ENCODE measurements at places on chromosomes 3 and 15. TPM values are rescaled to one million over a fixed set of nuclear protein-coding genes. Genes with fewer than 3 reads are reported as not detected.

RETNLB gene
- total RNA-seq = not detected

SI gene
- not detected for total RNA-seq

FMN1 gene
- total RNA-seq = 1.2 TPM

MYL3 gene
- total RNA-seq = 2.8 TPM

C2CD4A gene
- total RNA-seq = not detected

TTC21A gene
- total RNA-seq = 5.7 TPM

CDC25A gene
- total RNA-seq = 40.9 TPM

GPR15 gene
- total RNA-seq = not detected

SYNM gene
- 4.5 TPM for total RNA-seq

PROS1 gene
- total RNA-seq = 6.9 TPM

TMEM212 gene
- not detected for total RNA-seq

CSPG5 gene
- 3.1 TPM for total RNA-seq

C3orf85 gene
- not detected for total RNA-seq

MUC20 gene
- not detected for total RNA-seq

TM4SF18 gene
- 0.62 TPM for total RNA-seq

OGG1 gene
- total RNA-seq = 34.0 TPM

- no peaks in the 10 kb centered on the region for H3K36me3 ChIP-seq
- peaks cover 4% of the 10 kb centered on the region for H3K4me1 ChIP-seq
- H3K4me3 ChIP-seq = no peak overlapping the region
- no peaks in the 10 kb centered on the region for H3K27me3 ChIP-seq
- no peak overlapping the region for H3K27ac ChIP-seq
- no peak for DNase-seq
Measured at GRCh38 chr3:31831591-31831990, 149.5 kb downstream of the OSBPL10 start.

- no peak overlapping the region for H3K27ac ChIP-seq
- no peaks in the 10 kb centered on the region for H3K27me3 ChIP-seq
- H3K4me3 ChIP-seq = no peak overlapping the region
Measured at GRCh38 chr15:36066757-36067156, 512.7 kb upstream of the CDIN1 start.

DNA sequence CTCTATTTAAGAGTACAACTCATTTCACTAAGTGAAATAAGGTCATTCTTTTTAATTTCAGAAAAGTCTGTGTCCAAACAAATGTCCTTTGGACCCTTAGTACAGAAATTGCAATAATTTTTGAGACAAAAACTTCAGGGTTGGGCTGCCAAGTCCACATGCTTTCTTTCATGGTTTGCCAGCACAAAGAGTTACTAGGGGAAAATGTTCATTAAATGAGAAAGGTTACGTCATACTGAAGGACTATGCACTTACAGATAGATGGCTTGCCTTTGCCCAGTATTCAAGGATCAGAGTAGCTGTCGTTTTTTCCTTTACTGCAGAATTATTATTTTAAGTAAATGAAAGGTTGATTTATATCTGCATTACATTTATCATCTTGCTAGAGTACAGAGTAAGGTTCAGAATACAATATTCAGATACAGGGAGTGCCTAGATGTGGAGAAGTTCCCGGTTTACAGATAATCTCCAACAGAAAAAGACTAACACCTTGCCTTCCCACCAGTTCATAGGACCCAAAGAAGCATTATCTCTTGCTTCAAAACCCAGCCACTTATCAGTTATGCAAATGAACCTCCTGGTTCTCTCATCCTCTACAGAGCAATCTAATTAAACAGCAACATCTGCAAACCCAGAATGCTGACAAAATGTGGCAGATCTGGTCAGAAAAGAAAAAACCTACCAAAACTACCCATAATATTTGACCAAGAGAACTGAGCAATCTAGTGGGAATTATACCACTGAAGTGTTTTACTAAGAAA lies 179.3 kb downstream of the FRMD5 start:
- H3K27me3 ChIP-seq = no peaks in the 10 kb centered on the region
- H3K4me1 ChIP-seq = no peaks in the 10 kb centered on the region
- H3K4me3 ChIP-seq = no peak overlapping the region
- no peak for DNase-seq
- no peak overlapping the region for H3K27ac ChIP-seq

- DNase-seq = no peak
- no peak overlapping the region for H3K4me3 ChIP-seq
- no peaks in the 10 kb centered on the region for H3K27me3 ChIP-seq
- no peak overlapping the region for H3K27ac ChIP-seq
- peaks cover 30% of the 10 kb centered on the region for H3K36me3 ChIP-seq
Measured at GRCh38 chr3:46999516-47000197, 20.2 kb downstream of the NBEAL2 start.

GRCh38 chr3:17160597-17160996 lies 275.8 kb downstream of the PLCL2 start:
- DNase-seq = no peak
- H3K4me1 ChIP-seq = no peaks in the 10 kb centered on the region
- H3K27ac ChIP-seq = no peak overlapping the region
- no peaks in the 10 kb centered on the region for H3K27me3 ChIP-seq
- H3K36me3 ChIP-seq = no peaks in the 10 kb centered on the region

- no peaks in the 10 kb centered on the region for H3K36me3 ChIP-seq
- no peak overlapping the region for H3K27ac ChIP-seq
- H3K27me3 ChIP-seq = no peaks in the 10 kb centered on the region
- H3K4me1 ChIP-seq = no peaks in the 10 kb centered on the region
Measured at GRCh38 chr3:129745253-129745652, 138.8 kb upstream of the PLXND1 start.

- no peak overlapping the region for H3K4me3 ChIP-seq
- no peaks in the 10 kb centered on the region for H3K4me1 ChIP-seq
- H3K36me3 ChIP-seq = peaks cover 41% of the 10 kb centered on the region
- no peak overlapping the region for H3K27ac ChIP-seq
- no peaks in the 10 kb centered on the region for H3K27me3 ChIP-seq
Measured at GRCh38 chr3:23976555-23976954, 31.5 kb downstream of the NR1D2 start.

DNA sequence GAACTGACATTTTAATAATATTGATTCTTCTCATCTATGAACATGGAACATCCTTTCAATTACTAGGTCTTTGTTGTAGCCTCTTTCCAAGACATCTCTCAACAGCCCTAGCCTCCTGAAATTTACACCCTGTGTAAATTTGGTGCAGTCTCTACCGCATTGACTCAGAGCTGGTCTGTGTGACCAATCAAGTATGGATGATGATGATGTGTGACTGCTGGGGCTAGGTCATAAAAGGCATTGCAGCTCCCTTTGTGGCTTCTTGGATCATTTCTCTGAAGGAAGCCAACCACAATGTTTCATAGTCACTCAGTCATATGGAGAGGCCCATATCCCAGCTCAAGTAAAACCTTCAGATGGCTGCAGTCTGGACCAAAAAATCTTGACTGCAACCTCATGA lies 62.1 kb upstream of the FAM3D start:
- no peak overlapping the region for H3K27ac ChIP-seq
- H3K4me3 ChIP-seq = no peak overlapping the region
- no peak for DNase-seq

DNA sequence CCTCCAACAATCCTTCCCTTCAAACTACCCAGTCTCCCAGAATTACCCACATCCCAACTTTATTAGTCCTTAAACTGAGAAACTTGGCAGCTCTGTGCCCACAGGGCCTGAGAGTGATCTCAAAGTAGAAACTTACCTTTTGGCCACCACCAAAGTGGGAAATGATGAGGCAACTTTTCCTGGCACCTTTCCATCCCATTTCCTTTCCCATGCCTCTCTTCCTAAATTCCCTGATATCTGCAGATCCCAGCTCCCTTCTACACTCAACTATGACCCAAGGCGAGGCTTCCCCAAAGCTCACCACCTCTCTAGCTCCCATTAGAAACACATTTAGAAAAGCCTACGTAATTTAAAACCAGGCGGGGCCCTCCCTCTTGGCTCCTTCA lies 271.9 kb downstream of the FOXP1 start:
- H3K27me3 ChIP-seq = no peaks in the 10 kb centered on the region
- H3K27ac ChIP-seq = no peak overlapping the region
- no peaks in the 10 kb centered on the region for H3K36me3 ChIP-seq
- no peak overlapping the region for H3K4me3 ChIP-seq
- no peaks in the 10 kb centered on the region for H3K4me1 ChIP-seq

GRCh38 chr15:31293655-31294054 lies 33.0 kb upstream of the KLF13 start:
- H3K4me1 ChIP-seq = peaks cover 8% of the 10 kb centered on the region
- no peaks in the 10 kb centered on the region for H3K36me3 ChIP-seq
- DNase-seq = no peak
- H3K27me3 ChIP-seq = peaks cover 7% of the 10 kb centered on the region
- no peak overlapping the region for H3K4me3 ChIP-seq
- H3K27ac ChIP-seq = no peak overlapping the region

GRCh38 chr3:71702131-71703024 lies 22.8 kb downstream of the EIF4E3 start:
- no peak overlapping the region for H3K27ac ChIP-seq
- no peaks in the 10 kb centered on the region for H3K27me3 ChIP-seq
- DNase-seq = no peak
- no peaks in the 10 kb centered on the region for H3K4me1 ChIP-seq

DNA sequence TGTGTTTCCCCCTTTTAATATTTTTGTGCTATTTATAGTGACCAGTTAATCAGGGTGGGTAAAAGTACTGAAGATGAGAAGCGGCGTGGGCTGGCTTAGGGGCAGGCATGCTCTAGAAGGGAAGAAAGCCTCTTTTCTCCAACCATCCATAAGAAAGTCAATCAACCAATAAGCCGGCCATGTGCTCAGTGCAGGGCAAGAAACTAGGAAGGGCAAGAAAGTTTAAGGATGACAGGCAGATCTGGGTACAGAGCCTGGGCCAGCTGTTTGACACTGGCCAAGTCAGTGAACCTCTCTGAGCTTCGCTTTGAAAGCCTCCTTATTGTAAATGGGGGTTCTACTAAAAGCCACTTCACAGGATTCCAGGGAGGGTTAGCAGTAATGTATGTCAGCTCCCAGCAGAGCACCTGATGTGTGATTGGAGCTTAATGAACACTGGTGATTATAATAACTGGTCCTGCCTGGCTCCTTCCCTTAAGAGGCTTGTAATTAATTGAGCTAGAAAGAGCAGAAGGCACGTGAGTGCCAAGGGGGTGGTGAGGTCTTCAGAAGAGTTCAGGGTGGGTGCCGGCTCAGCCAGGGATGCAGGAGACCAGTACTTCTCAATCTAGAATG lies 5.7 kb upstream of the CHRNA3 start:
- no peaks in the 10 kb centered on the region for H3K36me3 ChIP-seq
- DNase-seq = no peak
- H3K27me3 ChIP-seq = peaks cover 20% of the 10 kb centered on the region
- H3K4me1 ChIP-seq = no peaks in the 10 kb centered on the region

GRCh38 chr15:47218295-47218694 lies 499.0 kb upstream of the SEMA6D start:
- H3K4me1 ChIP-seq = peaks cover 6% of the 10 kb centered on the region
- DNase-seq = no peak
- H3K27me3 ChIP-seq = no peaks in the 10 kb centered on the region
- no peak overlapping the region for H3K27ac ChIP-seq
- no peaks in the 10 kb centered on the region for H3K36me3 ChIP-seq

DNA sequence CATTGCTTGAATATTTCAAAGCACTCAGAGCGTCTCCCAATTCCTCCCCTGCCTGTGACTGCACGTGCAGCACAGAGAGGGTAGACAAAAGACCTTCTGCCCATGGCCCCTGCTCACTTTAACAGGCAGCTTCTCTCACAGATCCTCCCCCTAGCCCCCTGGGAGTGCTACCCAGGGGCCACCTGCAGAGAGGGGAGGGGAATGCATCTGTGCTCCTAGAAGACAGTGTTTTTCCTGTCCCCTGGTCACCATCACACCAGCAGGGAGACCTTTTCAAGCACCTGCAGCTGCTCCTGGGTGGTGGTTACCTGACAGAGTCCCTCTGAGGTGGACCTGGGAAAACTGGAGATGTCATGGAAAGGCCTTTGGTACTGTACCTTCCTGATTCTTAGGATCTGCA lies 56.7 kb upstream of the PRR23C start:
- H3K4me1 ChIP-seq = no peaks in the 10 kb centered on the region
- DNase-seq = peak; percentile 58

- DNase-seq = no peak
- no peaks in the 10 kb centered on the region for H3K27me3 ChIP-seq
- no peak overlapping the region for H3K27ac ChIP-seq
- H3K36me3 ChIP-seq = no peaks in the 10 kb centered on the region
- H3K4me3 ChIP-seq = no peak overlapping the region
Measured at GRCh38 chr3:45582430-45582829, 12.1 kb upstream of the LIMD1 start.

- H3K27me3 ChIP-seq = no peaks in the 10 kb centered on the region
- H3K27ac ChIP-seq = no peak overlapping the region
- DNase-seq = no peak
- H3K36me3 ChIP-seq = no peaks in the 10 kb centered on the region
- H3K4me3 ChIP-seq = no peak overlapping the region
Measured at GRCh38 chr3:159788291-159788690, 200.3 kb upstream of the IL12A start.

DNA sequence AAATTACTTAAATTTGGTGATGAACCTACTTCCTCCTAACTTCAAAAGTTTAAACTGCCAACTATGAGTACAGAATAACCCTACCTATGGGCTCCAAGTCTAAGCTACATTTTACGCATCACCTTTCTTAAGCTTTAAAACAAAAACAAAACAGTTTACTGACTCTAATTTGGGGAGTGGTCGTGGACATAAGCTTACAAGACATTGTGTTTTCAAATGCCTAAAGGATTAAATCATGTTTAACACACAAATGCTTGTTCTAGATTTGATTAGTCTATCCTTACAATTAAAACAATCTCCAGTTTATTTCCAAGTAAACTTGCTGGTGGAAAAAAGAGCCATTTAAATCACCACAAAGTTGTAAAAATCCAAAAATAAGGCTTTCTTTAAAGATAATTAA lies 62.2 kb downstream of the UACA start:
- H3K27ac ChIP-seq = peak overlapping the region; percentile 1
- no peak for DNase-seq
- H3K27me3 ChIP-seq = no peaks in the 10 kb centered on the region
- H3K4me1 ChIP-seq = peaks cover 36% of the 10 kb centered on the region

GRCh38 chr3:183478501-183478900 lies 50.1 kb upstream of the MCF2L2 start:
- H3K4me3 ChIP-seq = no peak overlapping the region
- no peak overlapping the region for H3K27ac ChIP-seq
- peak; percentile 44 for DNase-seq
- H3K27me3 ChIP-seq = no peaks in the 10 kb centered on the region
- no peaks in the 10 kb centered on the region for H3K36me3 ChIP-seq

GRCh38 chr15:37625576-37625975 lies 308.9 kb upstream of the TMCO5A start:
- H3K27me3 ChIP-seq = no peaks in the 10 kb centered on the region
- no peak for DNase-seq
- H3K4me1 ChIP-seq = no peaks in the 10 kb centered on the region
- no peaks in the 10 kb centered on the region for H3K36me3 ChIP-seq
- no peak overlapping the region for H3K27ac ChIP-seq

Data from endodermal cell (in vitro differentiated cells).